Fibroblast of skin of left biceps (primary cell): ENCODE measurements at places on chromosomes 6 and 20.

- peak; percentile 18 for DNase-seq
Observed at GRCh38 chr6:7770111-7770510, 44.2 kb downstream of the BMP6 start.

GRCh38 chr6:22082218-22082617, 214.6 kb downstream of the PRL start:
- no peak for DNase-seq

DNA sequence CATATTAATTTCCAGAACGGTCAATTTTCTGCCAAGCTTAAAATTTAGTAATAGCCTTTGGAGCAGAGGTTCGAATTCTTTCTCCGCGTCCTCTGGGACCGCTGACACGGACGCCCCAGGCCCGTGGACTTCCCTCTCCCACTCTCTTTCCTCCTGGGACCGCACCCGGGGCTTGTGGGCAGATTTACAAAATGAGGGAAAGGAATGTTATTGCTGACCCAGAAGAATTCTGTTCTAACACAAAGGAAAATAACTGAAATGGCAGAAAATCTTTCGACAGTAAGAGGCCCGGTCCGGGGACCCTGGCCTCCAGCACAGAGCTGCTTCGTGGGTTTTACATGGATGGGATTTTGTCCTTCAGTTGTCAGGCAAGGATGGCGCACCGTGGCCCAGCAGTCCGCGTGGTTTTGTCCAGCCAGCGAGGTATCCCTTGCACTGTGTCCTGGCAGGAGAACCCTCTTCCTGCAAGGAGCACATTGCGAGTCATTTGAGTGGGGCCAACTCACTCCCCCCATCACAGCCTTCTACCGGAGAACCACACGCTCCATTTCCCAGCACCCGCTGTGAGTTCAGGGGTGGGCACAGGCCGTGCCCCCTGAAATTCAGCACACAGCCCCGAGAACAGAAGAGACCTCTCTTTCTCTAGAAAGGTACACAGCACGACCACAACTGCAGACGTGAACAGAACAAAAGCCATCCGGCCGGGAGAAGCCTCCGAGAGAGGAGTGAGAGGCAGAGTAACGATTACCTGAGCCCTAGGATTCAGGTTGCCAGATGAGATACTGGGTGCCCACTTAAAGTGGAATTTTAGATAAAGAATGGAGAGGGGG, 106.0 kb upstream of the AFDN start:
- no peak for DNase-seq

- no peak for DNase-seq
Observed at GRCh38 chr6:44237813-44238433, 9.0 kb upstream of the HSP90AB1 start.

DNA sequence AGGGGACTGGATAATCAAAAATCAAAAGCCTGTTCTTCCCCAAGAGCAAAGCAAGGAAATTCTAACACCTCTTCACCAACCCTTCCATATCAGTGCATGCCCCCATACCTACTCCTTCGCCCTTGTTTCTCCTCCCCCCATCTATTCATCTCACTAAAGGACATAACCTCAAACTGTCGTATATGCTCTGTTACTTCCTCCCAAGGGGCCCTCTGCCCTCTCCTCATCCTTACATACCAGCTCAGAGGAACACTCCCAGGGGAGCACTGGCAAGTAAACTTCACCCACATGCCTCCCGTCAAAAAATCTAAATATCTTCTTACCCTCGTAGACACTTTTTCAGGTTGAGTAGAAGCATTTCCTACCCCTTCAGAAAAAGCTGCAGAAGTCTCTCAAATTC, 9.4 kb upstream of the ADTRP start:
- DNase-seq, result no peak

- DNase-seq, result no peak
Observed at GRCh38 chr6:70175770-70176169, 127.1 kb downstream of the COL9A1 start.

- DNase-seq, result no peak
Observed at GRCh38 chr6:37039958-37040357, 34.5 kb downstream of the FGD2 start.

DNA sequence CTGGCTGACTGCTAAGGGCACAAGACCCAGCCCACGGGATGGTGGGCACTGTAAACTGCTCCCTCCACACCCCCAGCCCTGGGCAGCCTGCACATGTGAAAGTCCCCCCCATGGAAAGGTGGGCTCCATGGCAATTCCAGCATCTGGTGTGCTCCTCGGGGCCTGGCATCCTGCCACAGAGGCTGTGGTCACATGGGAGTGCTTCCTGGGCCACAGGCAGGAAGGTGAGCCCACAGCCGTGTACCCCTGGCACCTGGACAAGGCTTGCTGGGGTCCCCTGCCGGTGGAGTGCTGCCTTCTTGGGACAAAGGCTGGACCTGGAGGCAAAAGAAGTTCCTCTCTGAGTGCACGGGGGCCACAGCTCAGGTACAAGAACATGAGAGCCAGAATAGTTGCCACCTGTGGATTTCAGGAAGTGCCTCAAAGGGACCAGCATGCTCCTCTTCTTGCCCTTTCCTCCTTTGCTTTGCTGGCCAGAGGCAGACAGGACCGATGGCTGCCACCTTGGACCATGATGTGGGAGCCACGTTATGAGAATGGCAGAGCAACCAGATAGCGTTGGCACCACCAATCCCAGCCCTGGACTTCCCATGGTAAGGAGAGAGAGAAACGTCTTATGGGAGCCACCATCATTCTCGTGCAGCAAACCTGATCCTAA, 120.2 kb upstream of the MLN start:
- no peak for DNase-seq

DNA sequence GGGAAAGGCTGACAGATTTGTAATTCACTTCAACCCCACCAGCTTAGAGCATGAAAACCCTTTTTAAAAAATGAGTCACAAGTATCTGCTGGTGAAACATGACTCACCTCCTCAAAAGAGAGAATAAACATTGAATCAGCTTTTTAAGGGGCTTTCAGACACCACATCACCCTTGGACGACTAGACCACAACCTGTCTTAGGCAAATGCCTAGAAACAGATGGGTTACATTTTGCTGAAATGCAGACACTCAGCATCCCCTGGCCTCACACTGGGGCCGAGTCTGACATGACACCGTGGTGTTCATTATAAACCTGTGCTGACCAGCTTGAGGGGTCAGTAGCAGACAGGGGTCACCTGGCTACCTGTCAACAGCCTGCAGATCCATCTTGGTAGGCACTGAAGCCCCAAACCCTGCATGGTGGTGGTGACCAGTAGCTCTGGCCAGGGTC, 175.3 kb upstream of the CST7 start:
- DNase-seq, result peak; percentile 74

- DNase-seq, result no peak
Observed at GRCh38 chr6:42038811-42039408, 11.4 kb upstream of the TAF8 start.

GRCh38 chr6:89818977-89819335, 638 bp downstream of the MDN1 start:
- no peak for DNase-seq

DNA sequence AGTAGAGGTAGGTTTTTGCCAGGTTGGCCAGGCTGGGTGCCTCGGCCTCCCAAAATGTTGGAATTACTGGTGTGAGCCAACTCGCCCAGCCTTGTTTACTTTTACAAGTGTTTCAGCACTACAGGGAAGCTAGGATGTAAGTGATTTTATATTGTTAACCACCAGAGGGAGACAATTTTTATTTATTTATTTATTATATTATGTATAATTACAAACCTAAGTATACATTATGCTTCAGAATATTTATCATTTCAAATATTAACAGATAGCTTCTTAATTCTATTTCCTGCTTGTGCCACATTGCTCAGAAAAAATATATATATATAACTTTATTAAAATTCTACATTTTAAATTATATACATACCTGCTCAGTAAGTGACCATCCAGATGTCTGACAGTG, 9.8 kb downstream of the MMUT start:
- DNase-seq, result no peak

DNA sequence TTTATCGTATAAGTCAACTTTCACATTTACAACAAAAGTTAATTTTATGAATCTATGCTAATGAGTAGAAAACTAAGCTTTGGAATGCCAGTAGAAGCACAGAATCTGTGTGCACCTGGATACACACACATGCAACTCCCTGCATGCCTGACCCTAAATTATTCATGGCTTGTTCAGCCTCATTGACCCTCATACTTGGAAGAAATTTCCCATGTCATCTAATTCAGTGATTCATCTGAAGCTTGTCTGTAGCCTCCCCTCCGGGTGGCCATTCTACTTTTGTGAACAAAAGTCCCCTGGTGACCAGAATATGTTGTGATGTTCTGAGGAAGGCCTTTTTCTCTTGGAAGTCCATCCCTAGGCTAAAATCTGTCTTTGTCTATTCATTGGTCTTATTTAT, 1078.4 kb downstream of the KIF16B start:
- DNase-seq, result no peak

- no peak for DNase-seq
Observed at GRCh38 chr20:58571693-58572427, 56.7 kb upstream of the APCDD1L start.

DNA sequence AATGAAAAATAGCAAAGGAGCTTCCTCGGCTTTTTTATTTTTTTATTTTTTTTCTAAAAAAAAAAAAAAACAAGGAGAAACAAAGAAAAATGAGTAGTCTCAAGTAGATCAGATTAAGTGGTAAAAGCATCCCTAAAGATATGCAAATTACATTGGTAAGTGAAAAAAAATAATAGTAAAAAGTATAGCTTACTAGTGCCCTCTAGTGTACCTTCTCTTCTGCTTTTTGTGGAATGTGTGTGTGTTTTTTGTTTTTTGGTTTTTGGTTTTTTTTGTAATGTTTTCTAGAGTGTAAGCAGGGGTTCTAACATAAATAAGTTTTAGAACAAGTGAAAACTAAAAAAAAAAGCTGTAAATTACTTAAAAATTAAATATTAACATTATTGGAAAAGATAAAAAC, 1062.0 kb downstream of the HACE1 start:
- no peak for DNase-seq

DNA sequence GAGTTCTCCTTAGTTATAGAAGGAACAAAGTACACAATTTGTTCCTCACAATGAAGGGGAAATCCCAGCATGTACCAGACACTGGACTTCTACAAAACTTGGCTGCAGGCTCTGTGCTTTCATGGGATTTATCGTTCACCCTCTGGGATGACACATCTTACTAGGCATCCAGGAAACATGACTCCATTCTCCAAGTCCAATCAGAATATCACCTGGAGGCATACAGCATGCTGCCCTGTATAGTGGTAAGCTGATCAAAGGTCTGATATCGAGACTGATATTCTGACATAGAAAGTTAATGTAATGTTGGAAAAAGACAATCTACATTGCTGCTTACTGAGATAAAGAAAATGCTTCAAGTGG, 6.7 kb downstream of the RWDD2A start:
- no peak for DNase-seq

DNA sequence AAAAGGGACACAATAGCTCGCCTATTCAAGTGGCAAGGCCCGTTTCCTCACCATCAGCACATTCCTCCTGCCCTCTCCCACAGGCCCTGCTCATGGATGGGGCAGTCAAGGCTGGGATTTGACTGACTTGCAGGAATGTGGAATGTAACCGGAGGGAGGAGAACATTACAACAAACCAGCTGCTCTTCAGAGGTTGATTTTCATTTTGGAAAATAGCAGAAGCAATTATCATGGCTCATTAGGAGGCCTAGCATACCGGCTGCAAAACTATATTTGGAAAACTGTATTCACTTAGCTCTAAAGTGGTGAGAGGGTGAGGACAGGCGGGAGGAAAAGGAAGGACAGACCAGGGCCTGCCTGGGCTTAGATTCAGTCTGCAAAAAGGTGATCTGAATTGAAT, 283.7 kb downstream of the CD83 start:
- DNase-seq, result no peak

GRCh38 chr6:170445971-170446370, 107.1 kb downstream of the PSMB1 start:
- DNase-seq, result no peak

GRCh38 chr20:9807136-9807535, 31.7 kb downstream of the PAK5 start:
- DNase-seq, result no peak

- no peak for DNase-seq
Observed at GRCh38 chr20:29299811-29300578, 1957.5 kb upstream of the DEFB115 start.

GRCh38 chr6:37435373-37435772, 2.4 kb downstream of the CMTR1 start:
- no peak for DNase-seq

DNA sequence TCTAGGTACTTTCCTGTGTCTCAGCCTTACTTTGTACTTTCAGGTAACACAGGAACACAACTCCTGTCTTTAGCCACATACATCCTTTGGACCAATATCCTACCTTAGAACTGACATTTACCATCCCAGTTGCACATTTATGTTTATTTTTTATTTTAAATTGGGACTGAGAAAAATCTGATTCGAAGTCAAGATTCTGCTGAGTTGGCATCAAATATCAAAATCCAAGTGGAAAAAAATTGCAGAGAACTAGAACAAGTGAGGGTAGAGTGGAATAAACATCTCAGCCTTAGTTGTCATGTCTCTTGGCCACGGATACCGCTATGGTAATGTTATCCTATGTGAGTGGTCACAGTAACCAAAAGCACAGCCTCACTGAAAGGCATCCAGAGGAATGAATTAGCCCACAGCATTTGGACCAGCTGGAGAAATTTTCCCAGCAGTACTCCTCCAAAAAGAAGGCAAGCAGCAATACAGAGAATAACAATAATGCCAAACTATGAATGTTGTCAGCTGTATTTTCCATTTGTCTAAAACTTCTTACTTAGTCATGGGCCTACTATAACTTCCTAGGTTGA, 17.6 kb upstream of the EYA4 start:
- no peak for DNase-seq

GRCh38 chr6:43013097-43013842, 476 bp downstream of the MEA1 start:
- DNase-seq, result no peak

GRCh38 chr20:420721-421574, 12.8 kb downstream of the RBCK1 start:
- DNase-seq, result no peak

GRCh38 chr6:118410001-118410400, 138.1 kb upstream of the PLN start:
- DNase-seq, result no peak

- DNase-seq, result no peak
Observed at GRCh38 chr6:147508042-147508865, at the start of gene SAMD5. Gene SAMD5, plus strand, starts transcription at chr6:147508690. Its CDS starts 239 bp downstream, at chr6:147508929.

DNA sequence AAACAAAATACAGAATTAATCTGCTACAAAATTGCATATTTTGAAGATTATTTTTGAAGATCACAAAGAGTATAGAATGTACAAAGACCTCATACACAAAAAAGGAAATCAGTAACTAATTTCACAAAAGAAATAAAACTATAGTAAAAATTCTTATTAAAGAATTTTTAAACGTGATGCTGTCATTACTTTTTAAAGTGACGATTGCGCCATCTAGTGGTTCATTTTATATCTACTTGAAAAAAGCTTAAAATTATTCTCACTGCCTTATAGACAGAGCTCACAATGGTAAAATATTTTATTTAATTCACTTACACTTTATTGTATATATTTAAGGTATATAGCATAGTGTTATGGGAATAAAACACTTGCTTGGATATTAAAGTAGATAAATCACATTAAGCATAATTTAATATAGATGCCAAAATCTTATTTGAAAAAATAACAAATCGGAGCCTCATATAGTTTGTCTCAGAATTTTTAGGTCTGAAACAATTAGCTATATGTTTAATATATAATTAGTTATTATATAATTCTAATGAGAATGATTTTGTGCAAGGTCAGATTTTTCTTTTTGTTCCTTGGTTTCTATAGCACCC, 128.8 kb downstream of the PHF3 start:
- peak; percentile 4 for DNase-seq

- no peak for DNase-seq
Observed at GRCh38 chr6:55568808-55569439, 10.1 kb downstream of the HMGCLL1 start.

- no peak for DNase-seq
Observed at GRCh38 chr6:27495386-27496135, 22.7 kb upstream of the ZNF184 start.
